ENCODE measurements at places on chromosomes 1 and 21.
A peak's percentile ranks its signal among the peaks of the same experiment; 100 is the strongest.

GRCh38 chr1:181541947-181542346 is 58.6 kb downstream of the CACNA1E start:
- DNase-seq = no peak

GRCh38 chr1:53362270-53362669 is 34.4 kb upstream of the LRP8 start:
- DNase-seq = no peak

DNA sequence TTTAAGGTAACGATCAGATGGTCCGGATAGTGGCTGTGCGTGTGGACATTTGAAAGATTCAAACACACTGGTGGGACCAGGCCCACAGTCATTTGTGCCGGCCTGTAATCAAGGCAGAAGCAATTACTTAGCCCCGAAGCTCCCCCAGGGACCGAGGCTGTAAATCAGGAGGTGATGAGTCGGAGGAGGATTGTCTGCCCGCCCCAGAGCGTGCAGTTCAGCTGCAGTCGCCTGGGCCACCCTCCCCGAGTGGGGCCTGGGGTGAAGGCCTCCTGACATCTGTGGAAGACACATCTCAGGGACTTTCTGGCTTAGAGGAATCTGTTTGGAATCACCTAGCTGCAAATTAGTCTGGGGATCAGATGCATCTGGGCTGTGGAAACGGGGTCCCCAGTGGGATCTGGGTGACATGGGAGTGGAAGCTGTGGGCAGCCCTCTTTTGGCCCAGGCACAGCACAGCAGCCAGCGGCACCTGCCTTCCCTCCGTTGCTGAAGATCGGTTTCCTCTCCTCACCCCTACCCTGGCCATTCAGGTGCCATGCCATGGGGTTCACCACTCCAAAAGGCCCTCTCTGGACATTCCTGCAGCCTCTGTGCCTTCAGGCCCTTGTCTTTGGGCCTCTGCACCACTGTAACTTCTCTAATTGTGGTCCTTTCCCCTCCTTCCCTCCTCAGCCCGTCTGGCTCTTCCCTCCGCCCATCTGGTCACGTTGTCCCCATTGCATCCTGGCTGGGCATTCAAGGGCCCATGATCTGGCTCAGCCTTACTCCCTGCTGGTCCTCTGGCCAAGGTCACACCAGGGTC is 25.7 kb downstream of the LHX4 start:
- no peak for DNase-seq

DNA sequence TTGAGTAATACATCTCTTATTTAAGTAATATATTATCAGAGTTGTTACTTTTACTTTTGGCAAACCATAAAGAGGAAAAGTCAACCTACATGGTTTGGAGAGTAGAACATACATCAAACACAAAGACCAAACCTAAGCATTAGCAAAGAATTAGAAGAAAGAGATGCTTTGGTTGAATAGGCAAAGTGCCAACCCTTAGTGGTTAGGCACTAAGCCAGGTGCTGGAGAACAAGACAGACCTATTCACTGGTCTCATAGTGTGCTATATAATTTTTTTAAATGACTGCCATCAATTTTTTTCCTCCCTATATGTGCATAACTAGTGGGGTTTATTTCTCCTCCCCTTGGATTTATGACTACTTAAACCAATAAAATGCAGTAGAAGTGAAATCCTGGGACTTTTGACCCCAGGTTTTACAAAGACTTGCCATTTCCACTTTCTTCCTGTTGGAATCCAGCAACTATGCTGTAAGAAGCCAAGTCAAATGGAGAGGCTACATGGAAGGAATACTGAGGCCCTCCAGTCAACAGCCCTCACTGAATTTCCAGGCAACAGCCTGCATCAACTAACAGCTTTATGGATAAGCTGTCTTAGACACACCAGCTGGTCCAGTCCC is 69.8 kb upstream of the HAO2 start:
- DNase-seq = peak; percentile 33

- DNase-seq = no peak
Measured at GRCh38 chr21:18007121-18007520, 188.0 kb upstream of the C21orf91 start.

DNA sequence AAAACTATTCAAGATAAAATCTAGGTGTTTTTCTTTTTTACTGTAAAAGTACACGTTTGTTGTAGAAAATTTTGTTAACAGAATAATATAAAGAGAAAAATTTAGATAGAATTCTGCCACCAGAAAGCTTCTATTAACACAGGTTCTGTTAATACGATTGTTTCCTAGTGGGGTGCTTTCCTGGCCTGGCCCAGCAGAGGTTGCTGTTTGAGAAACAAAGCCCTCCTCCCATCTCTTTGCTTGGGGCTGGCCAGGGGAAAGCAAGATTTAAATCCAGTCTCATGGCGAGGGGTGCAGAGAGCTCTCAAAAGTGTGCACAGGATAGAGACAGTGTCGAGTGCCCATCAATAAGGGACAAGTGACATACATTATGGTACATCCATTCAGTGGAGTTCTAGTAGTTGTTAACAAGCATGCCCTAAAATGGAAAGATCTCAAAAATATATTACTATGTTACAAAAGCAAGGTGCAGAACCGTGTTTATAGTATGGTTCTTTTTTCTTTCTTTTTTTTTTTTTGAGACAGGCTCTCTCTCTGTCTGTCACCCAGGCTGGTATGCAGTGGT is 14.6 kb upstream of the ACBD3 start:
- DNase-seq = peak; percentile 60

DNA sequence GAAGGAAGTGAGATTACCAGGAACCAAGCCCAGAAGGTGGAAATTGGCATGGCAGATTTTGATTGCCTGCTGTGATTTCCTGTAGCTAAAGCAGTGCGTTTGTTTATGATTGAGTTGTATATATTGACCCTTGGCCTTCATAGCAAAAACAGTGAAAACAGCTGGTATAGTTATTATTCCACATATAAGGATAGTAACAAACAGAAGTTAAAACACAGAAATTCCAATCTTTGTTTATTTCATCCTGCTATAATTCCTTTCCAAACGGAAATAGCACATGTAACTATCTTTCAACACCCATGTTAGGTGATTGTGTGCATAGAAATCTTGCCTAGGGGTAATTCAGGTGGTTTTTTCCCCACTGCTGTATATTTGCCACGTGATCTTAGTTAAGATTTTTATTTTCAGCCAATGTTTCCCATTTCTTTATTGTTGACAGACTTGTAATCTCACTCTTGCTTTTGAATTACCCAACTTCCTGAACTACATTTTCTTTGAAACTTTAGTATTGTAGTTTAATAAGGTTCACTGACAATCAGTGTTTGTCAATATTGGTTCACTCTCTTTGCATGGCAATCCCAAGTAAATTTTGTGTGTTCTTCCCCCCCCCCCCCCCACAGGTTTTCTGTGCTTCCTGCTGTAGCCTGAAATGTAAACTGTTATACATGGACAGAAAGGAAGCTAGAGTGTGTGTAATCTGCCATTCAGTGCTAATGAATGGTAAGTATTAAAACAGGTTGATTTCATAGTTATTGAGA is 102.7 kb downstream of the CC2D1B start:
- DNase-seq = no peak

GRCh38 chr1:89629146-89629545 is 3.8 kb upstream of the LRRC8C start:
- peak; percentile 58 for DNase-seq

DNA sequence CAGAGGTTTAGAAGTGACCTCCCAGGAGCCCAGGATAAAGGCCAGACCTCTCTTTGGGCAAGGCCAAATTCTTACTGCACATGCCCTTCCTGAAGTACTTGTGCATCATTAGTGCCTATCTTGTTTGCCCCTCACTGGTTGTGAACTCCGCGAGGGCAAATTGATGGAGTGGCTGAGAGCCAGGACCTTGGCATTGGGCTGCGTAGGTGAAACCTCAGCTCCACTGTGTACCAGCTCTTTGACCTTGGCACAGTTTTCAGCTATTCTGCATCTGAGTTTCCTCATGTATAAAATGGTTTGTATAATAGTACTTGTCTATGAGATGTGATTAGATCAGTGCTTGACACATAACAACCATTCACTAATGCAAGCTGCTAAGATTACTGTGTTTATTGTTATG is 11.5 kb downstream of the OTUD3 start:
- no peak for DNase-seq

- no peak for DNase-seq
Measured at GRCh38 chr1:110347182-110347893, 8.2 kb downstream of the RBM15 start.

Data from MM.1S (cell line).